Smooth muscle cell of the brain vasculature (primary cell): ENCODE measurements at places on chromosomes 2 and 18.

DNA sequence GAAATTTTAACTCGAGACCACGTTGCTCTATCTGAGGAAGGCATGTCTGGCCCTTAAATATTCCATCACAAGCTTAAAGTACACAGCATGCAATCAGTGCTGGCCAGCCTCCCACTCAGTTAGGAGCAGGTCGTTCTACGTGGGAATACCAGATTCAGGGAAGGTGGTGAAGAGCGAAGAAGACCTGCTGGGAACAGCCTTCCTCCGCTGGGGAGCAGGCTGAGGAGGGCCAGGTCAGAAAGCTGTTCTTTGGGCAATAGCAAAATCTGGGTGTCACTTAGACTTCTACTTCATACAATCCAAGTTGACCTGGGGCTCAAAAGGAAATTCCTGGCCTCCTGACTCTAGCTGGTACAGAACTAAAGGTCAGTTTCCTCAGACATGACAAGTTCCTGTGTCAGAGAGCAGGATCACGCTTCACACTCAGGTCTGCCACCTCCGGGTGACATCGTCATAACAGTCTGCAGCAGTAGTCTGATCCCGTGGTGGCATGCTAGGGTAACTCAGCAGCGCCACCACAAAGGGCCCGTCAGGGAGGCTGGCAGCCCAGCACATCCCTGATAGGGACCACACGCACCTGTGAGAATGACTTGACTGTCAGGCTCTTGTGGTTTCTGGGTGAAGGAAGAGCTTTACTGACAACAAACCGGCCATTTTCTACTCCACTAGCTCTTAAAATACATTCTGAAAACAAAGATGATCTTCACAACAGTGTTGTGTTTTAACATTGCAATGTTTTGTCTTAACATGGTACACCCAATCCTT, 35.2 kb upstream of the NAPG start:
- DNase-seq: no peak

DNA sequence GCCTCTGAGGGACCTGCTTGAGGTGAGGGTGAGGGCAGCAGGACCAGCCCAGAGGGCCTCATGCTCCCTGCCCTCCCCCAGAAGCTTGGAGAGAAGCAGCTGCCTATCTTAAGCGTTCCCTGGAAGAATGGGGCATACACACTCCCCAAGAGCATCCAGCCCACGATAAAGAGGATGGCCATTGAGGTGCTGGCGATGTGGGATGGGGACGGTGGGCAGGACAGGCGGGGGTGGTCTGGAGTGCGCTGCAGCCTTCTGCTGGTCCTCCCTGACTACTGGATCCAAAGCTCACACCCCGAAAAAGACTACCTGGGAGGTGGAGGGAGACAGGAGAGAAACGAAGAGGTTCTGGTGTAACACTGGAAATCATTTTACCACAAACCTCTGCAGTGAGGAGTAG, 45.6 kb downstream of the LMAN2L start:
- no peak for DNase-seq

DNA sequence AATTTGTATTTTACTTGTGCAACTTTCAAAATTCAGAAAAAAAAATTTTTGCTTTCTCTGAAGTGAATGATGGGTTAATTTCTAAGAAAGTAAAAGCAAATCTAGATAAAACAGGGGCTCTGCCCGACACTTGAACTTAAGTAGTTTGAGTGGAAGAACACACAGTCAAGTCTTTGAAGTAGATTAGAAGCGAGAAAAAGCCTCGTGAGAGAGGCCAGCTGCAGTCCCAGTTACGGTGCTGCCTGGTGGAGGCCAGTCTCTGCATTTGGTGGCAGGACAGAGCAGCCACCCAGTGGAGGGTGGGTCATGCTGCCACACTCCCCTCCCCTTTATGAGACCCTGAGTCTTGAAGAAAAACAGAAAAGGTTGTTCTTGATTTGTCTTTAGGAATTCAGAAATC, 81.8 kb downstream of the INPP5D start:
- DNase-seq: no peak

GRCh38 chr2:45177870-45178269, 168.6 kb upstream of the SIX2 start:
- no peak for DNase-seq

- no peak for DNase-seq
Observed at GRCh38 chr2:165196411-165196810, 7.4 kb downstream of the SCN3A start.
